ENCODE measurements at places on chromosomes 3 and 15.

GRCh38 chr3:186057594-186057993 lies 51.3 kb downstream of the ETV5 start:
- no peak for DNase-seq

- DNase-seq = no peak
Observed at GRCh38 chr3:55489798-55490132, 2.7 kb upstream of the WNT5A start.

DNA sequence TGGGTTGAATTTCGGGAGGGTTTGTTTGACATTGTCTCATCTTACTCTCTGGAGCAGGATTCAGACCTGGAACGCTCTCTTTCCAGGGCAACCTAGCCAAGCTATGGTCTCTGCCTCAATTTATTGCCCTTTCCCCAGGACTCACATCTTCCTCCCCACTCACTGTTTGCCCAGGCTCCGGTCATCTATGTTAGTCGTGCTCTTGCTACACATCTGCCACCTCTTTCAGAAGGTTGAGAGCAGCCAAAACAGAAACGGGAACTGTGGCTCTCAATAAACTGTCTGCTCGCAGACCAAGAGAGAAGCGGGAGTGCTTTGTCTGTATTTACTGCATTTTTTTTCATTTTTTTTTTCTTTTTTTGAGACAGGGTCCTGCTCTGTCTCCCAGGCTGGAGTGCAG lies 81.6 kb downstream of the ST6GAL1 start:
- DNase-seq = no peak

- DNase-seq = no peak
Observed at GRCh38 chr15:58608711-58609110, 140.8 kb downstream of the ADAM10 start.

DNA sequence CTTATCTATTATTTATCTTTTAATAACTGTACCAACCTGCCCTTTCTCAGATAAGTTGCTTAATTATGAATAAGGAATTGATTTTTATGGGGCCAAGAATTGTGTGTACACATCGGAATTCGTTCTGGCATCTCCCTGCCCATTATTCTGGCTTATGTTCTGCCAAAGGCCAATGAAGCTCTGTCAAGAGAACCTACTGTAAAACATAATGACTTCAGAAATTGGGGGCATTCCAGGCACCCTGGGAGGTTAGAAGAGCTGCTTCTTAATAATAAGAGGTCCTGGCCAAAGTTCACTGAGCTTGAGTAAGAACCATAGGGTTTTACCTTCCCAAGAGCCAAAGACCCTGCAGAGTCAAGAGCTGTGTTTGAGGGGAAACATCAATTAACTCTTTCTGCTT lies 261.7 kb downstream of the SLC9A9 start:
- DNase-seq = no peak

DNA sequence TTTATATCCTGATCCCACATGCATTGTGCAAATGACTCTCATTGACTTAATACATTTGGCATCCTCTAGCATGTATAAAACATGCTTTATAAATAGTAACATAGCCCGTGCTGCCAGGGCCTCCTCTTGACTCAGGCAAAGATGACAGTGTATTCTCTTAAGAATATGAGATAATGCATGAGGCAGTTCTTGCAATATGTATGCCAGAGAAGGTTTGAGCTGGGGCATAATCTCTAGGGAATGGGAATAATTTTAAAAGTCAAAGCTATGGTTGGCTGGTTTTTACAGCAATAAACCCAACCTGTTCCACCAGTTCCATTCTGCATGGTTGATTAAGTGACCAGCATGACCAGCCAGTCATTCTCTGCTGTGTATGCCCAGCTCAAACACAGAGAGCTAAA lies 179.0 kb upstream of the PFN2 start:
- peak; percentile 24 for DNase-seq

- no peak for DNase-seq
Observed at GRCh38 chr3:46576879-46577278, 10.8 kb upstream of the LRRC2 start.

- DNase-seq = no peak
Observed at GRCh38 chr15:91318516-91318915, 218.5 kb downstream of the SV2B start.
